ENCODE measurements at places on chromosomes 5 and 9.

- no peak for DNase-seq
Measured at GRCh38 chr9:130204341-130204740, 32.1 kb downstream of the NCS1 start.

DNA sequence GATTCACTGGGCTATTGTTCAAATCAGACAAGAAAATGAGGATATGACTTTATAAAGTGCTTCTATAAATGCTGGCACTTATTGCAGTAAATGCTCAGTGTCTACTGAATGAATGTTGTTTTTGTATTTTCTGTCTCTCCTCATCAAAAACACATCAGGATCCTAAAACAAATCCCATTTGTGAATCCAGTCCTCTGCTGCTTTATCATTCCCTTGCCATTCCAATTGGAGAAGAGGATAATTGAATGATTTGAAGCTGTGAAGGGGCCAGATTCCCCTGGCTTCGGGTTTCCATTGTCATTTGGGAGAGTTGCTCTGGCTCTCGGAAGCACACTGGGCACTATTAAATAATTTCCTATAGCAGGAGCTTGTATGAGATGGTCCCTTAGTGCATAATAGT, 666.8 kb downstream of the ACTL7B start:
- no peak for DNase-seq

DNA sequence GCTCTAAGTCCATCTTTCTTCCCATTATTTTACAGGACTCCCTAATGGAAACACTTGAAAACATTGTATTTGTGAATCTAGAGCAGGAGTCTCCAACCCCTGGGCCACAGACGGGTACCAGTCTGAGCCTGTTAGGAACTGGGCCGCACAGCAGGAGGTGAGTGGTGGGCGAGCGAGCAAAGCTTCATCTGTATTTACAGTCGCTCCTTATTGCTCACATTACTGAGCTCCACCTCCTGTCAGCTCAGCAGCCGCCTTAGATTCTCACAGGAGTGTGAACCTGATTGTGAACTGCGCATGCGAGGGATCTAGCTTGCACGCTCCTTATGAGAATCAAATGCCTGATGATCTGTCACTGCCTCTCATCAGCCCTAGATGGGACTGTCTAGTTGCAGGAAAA, 111.0 kb downstream of the MED27 start:
- DNase-seq: no peak

DNA sequence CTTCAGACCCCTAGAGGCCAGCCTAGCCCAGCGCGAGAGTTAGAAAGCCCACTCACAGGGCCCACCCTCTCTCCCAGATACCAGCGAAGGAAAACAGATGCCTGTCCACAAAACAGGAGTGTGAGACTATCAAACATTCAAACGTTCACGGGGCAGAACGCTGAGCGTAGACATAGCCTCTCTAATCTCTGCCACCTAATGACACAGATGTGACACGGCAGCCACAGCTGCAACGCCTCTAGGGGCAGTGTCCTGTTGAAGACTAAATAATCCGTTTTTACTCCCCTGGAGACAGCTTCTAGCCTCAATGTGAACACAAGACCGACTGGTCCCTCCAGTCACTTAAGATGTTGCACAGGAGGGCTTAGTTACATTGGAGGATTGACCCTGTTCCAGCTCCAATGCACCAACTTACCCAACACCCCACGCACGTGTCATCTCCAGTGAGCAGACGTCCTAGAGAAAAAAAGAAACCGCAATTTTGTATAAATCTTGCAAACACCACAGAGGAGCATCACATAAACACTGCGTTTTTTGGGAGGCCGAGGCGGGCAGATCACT, 14.3 kb downstream of the DIPK1B start:
- DNase-seq: peak; percentile 71

- no peak for DNase-seq
Measured at GRCh38 chr9:134575103-134575900, 66.3 kb upstream of the COL5A1 start.

DNA sequence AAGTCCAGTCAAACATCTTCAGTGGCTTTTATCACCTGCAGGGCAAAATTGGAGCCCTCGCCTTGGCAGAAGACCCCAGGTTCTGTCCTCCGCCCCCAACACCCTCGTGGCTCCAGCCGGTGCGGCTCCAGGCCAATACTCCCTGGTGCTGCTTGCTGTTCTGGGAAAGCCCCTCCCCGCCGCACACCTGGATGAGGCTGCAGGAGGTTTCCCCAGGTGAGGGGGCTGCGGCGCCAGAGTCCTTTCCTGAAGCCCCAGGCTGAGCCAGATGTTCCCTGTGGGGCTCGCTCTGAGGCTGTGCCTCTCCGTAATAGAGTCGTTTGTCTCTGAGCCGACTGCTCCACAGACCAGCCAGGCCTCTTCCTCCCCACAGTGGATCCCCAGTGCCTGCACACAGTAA, 375.4 kb upstream of the IRX1 start:
- no peak for DNase-seq

- DNase-seq: no peak
Measured at GRCh38 chr5:7208938-7209337, 187.0 kb upstream of the ADCY2 start.

DNA sequence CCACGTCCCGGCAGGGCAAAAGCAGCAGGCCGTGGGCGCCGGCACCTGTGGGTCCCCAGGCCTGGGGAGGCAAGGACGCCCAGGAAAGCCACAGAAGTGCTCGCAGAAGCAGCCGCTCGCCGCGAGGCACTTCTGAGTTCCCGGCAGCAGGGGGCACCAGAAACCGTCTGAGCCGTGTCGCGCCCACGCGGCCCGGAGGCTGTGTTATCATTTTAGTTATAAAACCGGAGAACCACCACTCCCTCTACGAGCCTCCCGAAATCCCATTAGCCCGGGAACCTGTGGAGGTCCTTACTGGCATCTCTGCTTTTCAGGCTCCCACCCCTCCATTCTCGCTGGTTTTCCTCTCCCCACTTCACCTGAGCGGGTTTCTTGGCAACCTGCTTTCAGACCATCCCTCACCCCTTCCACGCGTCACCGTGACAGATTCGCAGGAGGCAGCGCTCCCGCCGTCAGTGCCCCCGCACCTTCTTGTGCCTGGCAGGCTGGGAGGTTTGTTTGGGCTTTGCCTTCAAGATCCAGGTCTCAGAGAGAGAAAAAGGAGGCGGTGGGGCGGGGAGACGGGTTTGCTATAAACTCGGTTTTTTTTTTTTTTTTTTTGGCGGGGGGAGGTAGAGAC, 2.3 kb downstream of the GDNF start:
- peak; percentile 68 for DNase-seq

GRCh38 chr9:2493109-2493508, 128.5 kb upstream of the VLDLR start:
- DNase-seq: no peak

DNA sequence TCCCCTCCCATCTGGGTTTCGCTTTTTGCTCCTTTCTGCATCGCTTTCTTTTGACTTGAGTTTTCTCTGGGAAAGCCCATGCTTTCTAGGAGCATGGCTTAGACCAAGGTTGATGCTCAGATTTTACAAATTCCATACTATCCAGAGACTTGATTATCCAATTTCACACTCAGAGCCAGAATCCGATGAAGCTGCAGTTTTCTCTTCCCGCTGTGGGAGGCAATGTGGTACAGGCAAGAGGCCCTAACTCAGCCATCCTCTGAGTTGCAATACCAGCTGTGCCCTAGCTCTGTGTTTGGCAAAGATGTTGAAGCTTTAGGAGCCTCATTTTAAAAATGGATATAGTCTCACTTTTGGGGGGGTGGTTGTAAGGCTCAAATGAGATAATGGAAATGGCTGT, 85.1 kb downstream of the BRINP1 start:
- DNase-seq: no peak

DNA sequence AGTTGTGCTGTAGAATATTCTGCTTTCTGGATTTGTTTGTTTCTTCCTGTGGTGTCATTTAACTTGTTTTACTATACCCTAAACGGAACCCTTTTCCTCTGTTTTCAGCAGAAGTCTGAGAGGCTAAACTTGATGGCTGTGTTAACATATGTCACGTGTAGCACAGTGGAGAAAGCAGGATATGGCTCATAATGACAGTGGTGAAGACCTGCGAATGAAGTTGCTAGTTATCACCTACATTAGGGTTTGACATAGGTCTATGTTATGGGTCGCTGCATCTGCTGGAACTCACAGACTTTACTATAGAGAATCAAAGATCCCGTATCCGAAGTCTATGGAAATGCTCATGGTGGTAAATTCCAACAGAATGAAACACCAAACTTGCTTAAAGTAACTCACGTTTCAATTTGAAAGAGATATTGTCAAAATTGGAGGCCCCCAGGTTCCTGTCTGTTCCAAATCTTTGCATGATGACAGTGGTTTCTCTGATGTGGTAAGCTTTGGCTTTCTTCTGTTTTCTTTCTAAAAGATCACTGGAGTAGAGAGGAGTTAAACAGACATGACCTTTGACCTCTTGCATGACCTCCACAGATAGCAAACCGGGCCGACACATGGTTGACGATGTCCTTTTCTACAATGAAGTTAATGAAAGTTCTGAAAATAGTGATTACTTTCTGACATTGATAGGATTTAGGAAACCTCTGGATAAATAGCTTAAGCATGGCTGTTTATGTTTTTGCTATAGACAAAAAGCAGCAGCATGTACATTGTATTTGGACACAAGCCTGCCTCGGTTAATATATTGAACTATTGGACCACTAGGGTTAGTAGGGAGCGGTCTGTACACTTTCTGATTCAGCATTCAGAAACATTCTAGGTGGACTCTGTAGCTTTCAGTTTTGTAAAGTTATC, 3.1 kb upstream of the CATSPER3 start:
- DNase-seq: no peak

DNA sequence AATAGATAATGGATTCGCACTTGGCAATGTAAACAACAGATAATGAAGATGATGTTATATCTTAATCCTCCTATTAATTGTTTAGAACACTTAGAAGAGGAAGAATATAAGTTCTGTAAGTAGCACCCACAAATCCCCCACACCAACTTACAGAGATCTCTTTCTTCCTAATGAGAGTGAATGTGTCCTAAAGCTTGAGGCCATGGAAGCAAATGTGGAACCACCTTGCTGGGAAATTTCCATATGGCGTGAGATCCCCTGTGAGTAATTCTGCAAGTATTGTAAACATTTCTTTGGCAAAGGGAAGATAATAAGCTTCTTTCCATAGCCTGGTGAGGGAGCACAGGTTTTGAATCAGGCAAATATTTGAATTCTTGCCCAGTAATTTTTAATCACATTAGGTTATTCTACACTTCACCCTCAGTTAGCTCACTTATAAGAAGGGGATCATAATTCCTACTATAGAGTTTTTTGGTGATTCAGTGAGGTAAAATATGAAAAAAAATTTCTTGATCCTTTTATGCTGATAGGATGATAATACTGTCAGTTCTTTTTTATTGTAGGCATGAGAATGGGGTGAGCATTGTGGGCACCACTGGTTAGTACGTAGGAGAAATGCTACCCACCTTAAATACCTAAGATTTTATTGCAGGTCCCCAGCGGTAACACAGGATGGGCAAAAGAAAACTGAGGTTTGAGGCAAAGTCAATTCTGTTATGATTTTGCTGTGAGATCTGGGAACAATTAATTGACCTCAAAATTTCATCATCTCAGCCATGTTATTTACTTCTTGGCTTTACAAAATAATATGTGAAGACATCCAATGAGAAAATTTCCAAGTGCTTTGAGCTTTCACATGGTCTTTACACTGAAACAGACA, 574.8 kb downstream of the PSAT1 start:
- DNase-seq: no peak

- no peak for DNase-seq
Measured at GRCh38 chr9:89083626-89084025, 92.4 kb downstream of the S1PR3 start.

- no peak for DNase-seq
Measured at GRCh38 chr9:269081-269711, 54.5 kb downstream of the DOCK8 start.

DNA sequence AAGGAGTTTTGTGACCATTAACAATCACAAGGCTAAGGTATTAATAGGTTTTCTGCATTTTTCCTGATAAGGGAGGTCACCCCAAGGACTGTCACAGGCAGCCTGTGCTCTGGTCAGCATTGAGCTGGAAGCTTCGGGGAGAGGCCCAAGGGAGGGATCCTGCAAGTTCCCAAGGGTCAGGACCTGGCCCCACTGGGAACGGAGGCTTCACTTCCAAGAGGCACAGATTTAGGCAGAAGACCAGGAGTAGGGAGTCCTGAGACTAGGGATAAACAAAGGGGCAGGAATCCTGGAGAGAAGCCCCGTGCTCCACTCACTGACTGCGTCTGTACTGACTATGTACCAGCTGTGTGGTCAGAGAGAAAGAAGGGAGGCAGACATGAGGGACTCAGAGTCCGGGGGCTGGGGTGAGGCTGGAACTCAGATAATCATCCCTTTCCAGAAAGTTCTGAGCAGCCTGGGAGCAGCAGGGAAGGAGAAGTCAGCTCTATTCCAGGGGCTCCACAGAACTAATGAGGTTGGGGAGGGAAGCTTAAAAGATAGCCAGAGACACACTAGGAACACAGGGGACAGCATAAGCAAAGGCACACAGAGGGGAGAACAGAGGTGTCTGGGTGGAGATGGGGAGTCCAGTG, 37.8 kb downstream of the B4GALT1 start:
- no peak for DNase-seq

DNA sequence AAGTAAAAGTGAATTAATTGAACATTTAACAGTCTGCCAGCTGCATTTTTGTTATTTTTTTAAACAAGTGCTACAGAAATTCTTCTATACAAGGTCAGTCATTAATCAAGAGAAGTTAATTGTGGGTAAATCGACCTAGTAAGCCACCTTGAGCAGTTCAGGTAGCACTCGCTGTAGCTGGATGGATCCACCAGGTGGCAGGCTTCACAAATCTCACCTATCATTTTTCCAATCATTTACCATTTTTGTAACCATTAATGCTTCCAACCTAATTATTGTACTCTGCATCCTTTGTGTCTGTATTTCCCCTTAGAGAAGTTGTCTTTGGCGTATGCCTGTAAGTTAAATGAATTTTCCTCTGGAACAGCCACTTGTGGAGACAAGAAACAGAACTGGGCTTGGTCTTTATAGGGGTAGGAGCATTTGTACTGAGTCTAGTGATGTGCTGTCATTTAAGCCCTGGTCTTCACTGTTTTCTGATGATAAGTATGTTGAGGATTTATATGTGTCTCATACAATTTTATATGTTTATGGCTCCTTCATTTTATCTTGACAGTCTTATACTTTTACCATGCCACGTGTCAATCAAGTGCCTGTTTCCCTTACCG, 39.5 kb downstream of the CD180 start:
- peak; percentile 61 for DNase-seq

DNA sequence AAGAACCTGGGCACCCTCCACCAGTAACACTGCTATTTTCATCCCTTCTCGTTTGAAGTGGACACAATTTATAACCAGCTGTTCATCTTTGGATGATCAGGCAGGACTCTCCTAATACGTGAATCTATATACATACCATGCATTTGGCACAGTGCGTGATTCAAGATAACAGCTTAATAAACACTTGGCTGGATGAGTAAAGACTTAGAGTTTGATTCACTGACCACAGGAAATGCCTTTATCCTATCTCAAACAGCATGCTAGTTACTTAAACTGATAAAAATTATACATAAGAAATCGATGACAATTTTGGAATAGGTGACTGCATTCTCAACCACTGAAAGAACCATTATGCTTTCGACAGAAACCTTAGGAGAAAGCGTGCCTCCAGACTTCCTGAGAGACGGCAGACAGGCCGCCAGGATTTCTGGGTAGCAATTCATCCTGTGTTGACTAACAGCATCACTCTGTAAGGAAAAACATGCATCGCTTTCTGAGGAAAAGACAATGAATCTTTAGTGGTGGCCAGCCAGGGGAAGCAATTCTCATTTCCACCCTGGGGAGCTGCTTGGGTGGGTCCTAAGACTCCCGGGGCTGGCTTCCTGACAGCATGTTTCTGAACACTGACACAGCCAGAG, 9.7 kb downstream of the MRPL36 start:
- DNase-seq: no peak
